Testis (tissue), 5 donors: ENCODE measurements at places on chromosomes 6 and 20.

GRCh38 chr6:71608646-71609045 is 277.7 kb upstream of the RIMS1 start:
- no peak for DNase-seq

DNA sequence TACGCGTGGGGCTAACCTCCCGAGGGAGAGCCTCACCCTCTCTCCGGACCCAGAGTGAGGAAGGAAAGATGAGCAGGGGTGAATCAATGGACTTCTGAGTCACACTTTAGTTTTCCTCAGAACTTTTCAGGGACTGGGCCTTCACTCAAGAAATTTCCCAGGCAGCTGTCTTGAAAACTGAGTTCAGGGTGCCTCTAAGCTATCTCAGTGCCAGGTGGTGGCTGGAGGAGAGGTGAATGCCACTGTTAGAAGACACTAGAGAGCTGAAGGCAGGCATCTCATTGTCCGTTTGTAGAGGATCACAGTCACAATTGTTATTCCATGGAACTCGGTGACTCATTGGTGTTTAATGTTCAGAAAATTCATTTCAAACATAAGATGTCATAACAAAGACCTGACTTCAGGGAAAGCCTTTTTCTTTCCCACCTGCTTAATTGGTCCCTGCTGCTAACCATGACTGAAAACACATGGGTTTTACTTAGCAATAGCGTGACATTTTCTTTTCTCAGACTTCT is 5.3 kb upstream of the SERPINB6 start:
- DNase-seq: no peak

DNA sequence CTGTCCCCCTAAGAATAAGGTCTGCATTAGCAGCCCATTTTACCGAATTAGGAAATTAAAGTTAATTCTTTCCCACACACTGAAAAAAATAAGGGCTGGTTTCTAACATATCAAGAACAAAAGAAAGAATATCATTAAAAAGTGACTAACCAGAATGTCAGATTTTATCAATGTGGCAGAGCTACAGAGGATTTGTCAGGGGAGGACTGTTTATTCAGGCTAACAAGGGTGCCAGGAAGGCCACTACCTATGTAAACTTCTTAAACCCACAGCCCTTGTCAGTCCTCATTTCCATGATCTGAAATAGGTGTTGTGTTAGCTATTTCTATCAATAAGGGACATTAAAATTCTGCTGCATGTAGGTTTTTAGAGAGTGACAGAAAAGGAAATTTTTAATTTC is 76.4 kb downstream of the BACH2 start:
- DNase-seq: no peak

DNA sequence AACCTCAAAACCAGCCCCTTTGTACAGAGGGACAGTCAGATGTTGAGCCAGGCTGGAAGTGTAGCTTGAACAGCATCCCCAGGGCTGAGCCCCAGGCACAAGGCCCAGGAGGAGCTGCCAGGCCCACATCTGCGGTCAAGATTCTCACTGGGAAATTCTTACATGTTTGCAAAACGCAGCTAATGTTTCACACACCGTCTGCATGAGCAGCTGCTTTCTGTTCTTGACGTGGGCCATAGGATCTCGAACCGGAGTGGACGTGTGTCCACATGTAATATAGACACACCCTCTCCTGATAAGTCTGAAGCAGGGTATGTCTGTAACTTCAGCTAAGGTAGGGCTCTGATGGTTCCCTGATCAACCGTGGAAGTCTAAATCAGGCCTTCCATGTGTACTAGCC is 41.3 kb upstream of the TRAF3IP2 start:
- peak; percentile 48 for DNase-seq

GRCh38 chr20:428658-429200 is 20.6 kb downstream of the RBCK1 start:
- DNase-seq: no peak

- DNase-seq: no peak
Measured at GRCh38 chr6:152401978-152402377, 235.2 kb downstream of the SYNE1 start.

DNA sequence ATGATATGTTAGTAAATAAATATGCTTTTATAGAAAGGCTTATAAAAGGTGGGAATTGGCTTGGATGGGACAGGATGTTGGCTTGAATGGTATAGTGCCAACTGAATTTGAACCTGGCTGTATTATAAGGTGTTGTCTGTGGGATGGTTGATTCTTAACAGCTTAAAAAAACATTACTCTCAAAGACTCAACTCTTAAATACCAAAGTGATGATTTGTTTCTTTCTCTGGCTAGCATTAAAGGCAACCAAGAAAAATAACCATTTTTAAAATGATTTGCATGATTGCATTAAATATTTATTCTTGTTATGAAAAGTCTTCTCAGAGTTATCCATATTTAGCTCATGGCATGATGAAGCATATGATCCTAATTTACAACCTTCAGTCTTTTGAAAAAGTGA is 216.2 kb downstream of the RIMS1 start:
- no peak for DNase-seq

- DNase-seq: no peak
Measured at GRCh38 chr6:148855744-148856143, 108.9 kb downstream of the UST start.
